ENCODE measurements at places on chromosomes 2 and 18. TPM values are rescaled to one million over a fixed set of nuclear protein-coding genes. Genes with fewer than 3 reads are reported as not detected.

Gene TMEM214
- 29.3 TPM for total RNA-seq

Gene CXCR1
- 0.28 TPM for total RNA-seq

Gene TDRD15
- not detected for total RNA-seq

Gene CTNNA2
- total RNA-seq = not detected

Data from heart right ventricle (tissue), 16 donors.